Tibial artery (tissue), 4 donors: ENCODE measurements at places on chromosomes 4 and X.

DNA sequence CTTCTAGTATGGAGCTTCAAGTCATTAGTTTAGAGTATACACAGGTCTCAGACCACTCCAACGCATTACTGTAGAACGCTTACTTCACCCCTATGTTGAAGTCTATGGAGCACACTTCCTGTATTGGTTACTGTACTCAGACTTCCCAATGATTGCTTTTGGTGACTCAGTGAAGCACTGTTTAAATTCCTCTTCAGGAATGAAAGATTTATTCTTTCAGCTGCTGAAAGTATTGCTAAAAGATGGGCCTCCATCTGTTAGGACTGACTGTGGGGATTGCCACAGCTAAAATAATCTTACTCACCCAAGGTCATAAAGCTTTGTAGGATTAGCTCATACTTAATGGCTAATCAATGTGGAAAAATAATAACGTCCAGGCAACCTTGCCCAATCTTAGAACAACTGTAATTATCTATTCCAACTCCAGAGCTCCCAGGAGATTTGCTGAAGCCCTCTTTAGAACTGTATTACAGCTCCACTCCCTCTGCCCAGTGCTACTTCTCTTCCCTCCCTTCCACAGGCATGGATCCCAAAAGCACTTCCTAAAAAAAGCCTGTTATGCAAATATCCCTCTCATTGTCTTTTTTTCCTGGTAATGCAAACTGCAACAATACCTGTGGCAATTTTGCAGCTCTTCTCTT, 281.9 kb upstream of the HS3ST1 start:
- DNase-seq, result no peak

DNA sequence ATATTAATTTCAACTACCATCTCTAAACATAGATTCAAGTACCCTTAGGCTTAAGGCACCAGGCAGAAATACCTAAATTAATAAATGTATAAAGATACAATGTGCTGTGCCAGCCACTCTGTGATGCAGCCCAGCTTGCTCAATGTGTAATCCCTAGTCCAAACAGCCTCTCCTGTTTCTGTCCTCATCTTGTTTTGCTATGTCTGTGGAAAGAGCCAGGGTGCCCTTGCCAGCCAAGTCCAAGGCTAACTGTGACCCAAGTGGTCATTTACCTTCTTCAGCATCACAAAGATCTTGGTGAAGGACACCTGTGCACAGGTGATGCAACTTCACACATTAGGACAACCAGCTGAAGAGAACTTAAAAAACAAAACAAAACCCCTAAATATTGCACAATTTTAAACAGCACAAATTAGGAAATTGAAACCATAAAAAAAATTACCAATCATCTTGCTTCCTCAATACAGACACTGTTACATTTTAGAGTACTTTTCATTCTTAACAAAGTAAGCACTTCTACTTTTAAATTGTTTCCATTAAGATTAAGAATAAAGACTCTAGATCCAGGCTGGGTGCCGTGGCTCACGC, 89.6 kb downstream of the C4orf51 start:
- DNase-seq, result no peak

DNA sequence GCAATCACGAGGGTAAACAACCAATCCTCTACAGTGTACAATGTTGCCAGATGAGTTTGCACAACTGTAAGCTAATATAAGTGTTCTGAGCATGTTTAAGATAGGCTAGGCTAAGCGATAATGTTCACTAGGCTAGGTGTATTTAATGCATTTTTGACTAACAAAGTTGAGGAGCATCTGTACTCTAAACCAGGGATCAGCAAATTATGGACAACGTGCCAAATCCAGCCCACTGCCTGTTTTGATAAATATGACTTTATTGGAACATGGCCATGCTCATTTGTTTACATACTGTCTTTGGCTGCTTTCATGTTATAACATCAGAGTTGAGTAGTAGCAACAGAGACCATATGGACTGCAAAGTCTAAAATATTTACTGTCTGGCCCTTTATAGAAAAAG, 46.3 kb upstream of the ARHGEF6 start:
- DNase-seq, result no peak

DNA sequence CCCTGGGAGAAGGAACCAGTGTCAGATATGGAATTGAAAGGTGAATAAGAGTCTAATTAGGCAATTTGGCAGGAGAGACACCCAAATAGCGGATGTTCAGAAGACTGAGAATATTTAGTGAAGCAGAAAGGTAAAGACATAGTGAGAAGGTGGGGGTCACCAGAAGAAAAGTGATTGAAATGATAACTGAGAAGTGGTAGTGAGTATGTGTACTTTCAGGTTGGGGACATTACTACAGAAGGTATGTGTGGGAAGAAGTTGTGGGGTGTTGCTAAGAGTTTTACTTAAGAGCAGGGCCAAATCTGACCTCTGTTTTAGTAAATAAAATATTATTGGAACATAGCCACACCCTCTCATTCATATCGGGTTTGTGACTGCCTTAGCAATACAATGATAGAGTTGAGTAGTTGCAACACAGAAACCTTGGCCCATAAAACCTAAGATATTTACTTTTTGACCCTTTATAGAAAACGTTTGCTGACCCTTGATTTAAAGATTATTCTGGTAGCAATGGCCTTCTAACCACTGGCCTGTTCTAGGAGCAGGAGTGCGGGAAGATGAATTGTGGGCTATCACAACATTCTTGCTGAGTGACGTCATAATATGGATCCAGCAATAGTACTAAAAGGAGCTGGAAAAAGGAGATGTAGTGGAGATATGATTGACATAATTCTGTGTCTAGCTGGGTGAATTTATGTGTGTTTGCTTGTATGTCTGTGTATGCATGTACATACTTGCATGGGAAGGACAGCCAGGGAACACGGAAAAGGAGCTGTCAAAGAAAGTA, 115.3 kb downstream of the HS3ST1 start:
- no peak for DNase-seq

DNA sequence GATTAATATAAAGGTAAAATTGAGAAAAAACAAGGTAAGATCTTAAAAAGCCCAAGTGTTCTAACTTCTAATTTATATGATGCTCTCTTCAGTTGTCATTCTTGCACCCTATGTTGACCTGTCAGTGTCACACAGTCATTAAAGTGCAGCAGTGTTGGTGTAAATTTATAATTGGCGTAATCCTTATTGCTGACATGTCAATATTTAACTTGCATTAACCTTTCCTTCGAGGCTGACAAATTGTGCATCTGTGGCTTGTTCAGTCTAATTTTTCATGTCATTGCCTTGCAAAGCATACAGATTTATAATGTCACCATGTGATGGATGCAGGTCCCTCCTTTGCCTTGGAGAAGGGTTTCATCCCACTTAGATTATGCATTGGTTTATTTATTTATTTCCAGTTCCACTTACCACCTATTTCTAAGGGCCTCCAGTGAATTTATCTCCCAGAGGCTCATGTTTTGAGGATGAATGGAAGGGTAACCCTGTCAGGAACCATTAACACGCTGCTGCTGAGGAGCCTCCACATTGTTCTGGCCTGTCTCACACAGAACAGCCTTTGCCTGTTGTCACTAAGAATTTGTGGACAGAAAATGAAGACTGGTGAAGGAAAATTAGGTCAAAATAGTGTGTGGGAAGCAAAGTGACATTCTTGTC, 1098.5 kb upstream of the LCORL start:
- DNase-seq, result no peak

DNA sequence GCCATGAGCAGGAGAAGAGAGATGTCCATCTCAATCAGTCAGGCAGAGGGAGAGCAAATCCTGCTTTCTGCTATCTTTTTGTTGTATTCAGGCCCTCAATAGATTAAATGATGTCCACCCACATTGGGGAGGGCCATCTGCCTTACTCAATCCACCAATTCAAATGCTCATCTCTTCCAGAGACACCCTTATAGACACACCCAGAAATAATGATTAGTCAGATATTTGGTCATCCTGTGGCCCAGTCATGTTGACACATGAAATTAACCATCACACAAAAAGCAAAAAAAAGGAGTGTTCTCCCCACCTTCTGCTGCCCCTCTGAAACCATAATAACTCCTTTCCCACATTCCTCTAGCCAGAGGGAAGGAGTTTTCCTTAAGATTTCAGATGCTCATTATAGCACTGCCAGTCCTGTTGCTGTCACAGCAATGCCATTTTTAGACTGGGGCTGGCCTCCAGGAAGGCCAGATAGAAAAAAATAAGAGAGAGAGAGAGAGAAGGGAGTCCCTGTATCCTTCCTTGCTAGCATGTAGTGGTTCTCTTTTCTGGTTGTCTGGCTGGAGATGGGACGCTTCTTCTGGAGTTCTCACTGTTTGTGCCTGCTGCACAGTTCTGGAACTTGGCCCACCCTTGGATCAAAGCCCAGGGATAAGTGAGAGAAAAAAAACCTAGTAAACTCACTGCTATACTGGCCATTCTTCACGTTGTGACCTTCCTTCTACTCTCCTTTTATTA, 177.7 kb downstream of the RBM46 start:
- peak; percentile 67 for DNase-seq

GRCh38 chr4:16818005-16818404, 80.4 kb downstream of the LDB2 start:
- no peak for DNase-seq

GRCh38 chrX:8289523-8289922, 118.5 kb upstream of the VCX2 start:
- no peak for DNase-seq

DNA sequence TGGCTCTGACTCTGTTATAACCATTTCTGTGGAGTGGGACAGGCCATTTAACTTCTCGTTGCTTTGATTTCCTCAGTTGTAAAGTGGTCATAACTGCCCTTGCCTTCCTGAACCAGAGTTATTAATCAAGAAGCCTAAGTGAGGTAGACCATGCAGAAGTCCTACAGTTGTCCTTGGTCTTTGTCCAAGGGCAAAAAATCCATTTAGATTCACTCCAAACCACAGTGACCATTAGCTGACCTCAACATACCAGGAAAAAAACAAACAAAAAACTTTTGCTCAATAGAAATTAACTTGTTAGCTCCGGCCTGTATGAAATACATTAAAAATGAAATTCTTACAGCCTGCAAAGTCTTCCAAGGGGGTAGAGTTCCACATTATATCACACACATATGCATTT, 52.7 kb downstream of the TBC1D9 start:
- no peak for DNase-seq

- peak; percentile 16 for DNase-seq
Observed at GRCh38 chr4:6221851-6222760, 21.8 kb upstream of the JAKMIP1 start.

DNA sequence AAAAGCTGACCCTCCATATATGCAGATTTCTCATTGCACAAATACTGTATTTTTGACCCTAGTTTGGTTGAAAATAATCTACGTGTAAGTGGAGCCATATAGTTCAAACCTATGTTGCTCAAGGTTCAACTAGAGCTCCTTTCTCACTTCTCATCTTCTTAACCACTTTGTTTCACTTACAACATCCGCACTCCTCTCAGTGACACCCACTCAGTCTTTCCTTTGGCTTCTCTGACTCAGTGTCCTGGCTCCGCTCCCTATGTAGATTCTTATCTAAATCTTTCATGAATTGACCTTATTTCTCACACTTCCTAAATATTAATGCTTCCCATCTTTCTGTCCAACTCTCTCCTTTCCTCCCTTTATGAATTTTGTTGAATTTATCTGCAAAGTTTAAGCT, 32.9 kb upstream of the DKK2 start:
- no peak for DNase-seq

DNA sequence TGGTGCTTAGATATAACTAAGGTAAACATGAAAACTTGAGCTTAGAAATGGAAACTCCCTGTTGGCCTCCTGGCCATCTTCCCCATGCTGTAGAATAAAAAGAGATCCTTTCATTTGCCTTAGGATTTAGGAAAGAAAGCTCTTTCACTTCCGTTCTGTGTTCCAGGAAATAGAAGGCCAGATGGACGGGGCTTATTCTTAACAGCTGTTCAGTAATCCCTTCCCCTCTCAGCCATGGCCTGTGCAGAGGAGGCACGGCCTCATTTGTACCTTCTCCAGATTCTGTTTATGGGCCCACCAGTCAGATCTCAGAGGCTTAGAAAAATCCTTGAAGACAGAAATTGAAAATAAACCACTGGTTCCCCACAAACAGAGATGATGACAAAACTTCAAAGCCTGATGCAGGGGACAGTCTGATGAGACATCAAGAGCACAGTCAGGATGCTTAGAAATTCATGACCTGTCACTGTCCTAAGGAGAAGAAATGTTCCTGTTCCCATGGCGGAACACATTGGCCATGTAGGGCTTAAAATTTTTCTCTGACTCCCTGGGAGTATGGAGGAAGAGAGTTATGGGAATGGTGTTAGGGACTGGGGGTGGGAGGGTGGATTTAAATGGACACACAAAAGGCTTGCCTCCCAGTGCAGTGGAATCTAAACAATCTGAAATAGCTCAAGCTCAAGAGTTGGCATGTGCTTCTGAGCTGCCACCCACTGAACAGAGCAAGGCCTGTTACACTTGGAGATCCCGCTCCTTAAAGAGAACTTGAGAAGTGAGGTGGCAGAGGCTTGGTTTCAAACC, 188.8 kb downstream of the SOWAHB start:
- DNase-seq, result no peak

DNA sequence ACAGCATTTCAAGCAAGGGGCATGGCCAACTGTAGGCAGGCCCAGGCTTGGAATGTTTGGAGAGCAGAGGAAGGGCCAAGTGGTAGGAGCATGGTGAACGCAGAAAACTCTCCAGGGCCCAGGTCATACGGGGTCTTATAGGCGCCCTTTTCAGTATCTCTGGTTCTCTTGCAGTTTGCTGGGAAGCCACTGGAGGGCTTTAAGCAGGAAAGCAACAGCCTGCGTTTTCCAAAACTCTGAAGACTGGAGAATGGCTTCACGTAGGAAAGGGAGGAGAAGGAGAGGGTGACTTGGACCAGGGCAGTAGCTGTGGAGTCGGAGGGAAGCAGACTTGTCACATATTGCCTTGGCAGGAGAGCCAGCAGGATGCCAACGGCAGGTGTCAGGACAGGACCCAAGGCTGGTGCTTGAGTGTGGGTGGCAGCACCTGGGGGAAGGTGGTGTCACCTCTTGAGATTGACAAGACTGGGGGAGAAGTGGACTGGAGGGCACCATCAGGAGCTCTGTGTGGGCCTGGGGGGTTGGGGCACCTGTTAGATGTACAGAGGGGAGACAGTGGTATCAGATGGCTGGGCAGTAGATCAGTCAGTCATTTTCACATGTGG, 21.9 kb downstream of the TKTL1 start:
- DNase-seq, result no peak

DNA sequence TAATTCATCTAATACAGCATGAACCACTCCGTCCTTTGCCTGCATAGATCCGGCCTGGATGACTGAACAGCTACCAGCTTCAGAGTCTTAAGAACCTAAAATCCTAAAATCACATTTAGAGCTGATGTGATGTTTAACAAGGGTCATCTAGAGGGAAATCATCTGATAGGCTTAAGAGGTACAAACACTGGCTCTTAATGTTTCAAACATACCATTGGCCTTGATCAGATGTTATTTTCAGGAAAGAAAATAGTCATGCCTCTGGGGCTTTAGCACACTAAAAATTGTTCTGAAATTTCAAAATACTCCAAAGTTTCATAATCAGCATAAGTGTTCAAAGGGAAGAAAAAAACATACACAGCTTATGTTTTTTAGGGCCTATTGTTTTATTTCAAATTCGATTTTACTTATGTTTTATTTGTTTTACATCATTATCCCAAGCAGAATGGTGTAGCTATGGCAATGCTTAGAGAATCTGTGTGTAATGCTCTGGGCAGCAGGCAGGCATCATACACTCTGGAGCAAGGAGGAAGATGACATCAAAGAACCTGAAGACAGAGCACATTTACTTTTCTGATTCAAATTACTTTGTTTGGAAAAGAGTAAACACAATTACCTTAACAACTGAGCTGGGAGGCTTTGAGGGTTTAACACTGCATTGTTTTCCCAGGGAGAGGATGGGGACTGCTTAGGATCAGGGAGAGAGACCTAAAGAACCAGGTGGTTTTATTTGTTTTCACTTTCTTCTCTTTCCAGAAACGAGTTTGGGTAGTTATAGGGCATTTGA, 25.3 kb upstream of the LEF1 start:
- no peak for DNase-seq

- peak; percentile 72 for DNase-seq
Observed at GRCh38 chr4:1082215-1083182, 30.9 kb downstream of the RNF212 start.
